ENCODE measurements at places on chromosomes 3 and 15.

- no peak for DNase-seq
Observed at GRCh38 chr3:179276743-179277142, 25.8 kb upstream of the KCNMB3 start.

DNA sequence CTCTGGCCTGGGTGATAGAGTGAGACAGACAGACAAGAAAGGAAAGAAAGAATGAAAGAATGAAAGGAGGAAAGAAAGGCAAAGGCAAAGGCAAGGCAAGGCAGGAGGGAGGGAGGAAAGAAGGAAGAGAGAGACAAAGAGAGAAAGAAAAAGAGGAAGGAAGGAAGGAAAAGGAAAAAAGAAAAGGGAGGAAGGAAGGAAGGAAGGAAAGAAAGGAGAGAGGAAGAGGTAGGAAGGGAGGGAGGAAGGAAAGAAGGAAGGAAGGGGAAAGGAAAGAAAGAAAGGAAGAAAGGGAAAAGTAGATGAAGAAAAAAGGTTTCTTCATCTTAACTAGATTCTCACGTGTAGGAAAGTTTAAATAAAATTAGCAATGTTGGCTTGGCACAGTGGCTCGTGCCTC, 142.2 kb downstream of the GREM1 start:
- DNase-seq: no peak

DNA sequence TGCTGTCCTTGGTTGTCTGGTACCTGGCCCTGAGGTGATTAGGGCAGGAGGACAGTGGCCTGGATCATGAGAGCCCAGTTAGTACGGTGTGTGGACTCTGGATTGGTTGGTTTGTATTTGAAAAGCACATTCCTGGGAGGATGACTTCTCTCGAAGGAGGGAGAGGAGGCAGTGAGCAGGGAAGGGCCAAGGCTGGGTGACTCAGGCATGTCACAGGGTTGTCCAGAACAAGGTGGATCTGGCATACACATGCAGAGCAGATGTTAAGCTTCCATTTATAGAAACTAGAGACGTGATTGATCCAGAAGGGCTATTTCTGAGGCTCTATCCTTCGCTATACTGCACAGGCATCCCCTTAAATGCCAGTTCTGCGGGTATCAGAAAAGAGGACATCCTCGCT, 34.4 kb downstream of the FAM240A start:
- no peak for DNase-seq

GRCh38 chr3:195066441-195066841, 204.5 kb downstream of the XXYLT1 start:
- no peak for DNase-seq

GRCh38 chr3:197787412-197787811, 3.6 kb upstream of the LRCH3 start:
- no peak for DNase-seq

- no peak for DNase-seq
Observed at GRCh38 chr3:134628884-134629283, 21.9 kb downstream of the KY start.

DNA sequence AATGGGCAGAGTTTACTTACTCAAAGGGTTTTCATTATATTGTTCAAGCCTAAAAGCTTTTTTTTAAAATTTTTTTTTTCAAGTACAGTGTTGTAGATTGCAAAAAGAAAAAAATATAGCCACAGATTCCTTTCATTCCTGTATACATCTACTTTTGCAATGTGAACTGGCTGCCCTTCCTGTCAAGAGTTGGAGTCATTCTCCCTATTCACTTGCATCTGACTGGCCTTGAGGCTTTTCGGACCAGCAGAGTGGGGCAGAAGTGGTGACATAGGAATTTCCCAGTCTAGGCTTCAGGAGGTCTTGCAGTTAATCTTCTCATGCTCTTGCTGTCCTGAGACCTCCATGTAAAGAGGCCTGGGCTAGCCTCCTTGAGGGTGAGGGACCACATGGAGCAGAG, 218.3 kb upstream of the CFAP20DC start:
- DNase-seq: no peak

GRCh38 chr15:81558056-81558455, 184.0 kb upstream of the TMC3 start:
- DNase-seq: no peak

DNA sequence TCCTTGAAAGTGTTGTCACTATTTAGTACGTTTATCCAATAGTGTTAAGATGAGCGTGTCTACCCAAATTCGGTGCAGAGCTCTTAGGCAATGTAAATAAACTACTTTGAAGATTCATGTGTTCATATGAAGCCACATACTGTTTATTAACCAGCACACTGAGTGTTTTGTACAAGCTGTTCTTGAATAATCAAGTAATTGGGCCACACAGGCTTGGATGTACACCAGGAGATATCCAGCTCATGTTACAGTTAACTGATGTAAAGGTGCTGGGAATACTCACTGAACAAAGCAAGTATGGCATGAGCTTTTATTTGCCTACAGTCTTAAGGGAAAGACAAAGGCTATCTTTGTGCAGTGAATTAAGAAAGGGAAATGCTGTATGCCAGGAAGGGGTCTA, 632 bp upstream of the DHX36 start:
- no peak for DNase-seq

DNA sequence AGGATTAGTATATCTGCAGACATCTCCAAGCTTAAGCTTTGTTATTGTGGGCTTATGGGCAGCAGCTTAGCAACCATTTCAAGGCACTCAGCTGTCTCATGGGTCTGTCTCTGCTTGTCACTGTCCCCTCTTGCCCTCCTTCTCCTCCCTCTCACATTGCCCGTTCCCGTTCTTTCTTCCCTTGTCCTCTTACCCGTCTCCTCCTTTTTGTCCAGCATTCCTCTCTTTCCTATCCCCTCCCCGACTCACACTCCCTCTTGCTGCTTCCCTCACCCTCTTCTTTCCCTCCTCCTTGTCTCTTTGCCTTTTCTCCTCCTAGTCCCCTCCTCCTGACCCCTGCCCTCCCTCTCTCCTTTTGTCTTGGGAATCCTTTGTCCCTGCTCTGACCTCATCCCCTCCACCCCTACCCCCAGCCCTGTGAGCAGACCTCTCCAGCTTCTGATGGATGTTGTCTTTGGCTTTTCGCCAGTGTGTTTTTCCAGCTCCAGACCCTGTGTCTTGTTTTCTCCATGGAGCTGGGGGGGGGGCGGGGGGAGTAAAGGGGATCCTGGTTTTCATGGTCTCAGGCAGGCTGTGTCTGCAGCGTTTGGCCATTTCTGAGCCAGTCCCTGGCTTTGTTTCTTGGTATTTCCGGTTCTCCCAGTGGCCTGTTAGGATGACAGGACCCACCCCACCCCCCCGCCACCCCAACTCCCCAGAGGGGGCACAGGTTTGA, 47.9 kb upstream of the TRAK1 start:
- DNase-seq: no peak

- no peak for DNase-seq
Observed at GRCh38 chr3:55802816-55803215, 315.7 kb upstream of the WNT5A start.

DNA sequence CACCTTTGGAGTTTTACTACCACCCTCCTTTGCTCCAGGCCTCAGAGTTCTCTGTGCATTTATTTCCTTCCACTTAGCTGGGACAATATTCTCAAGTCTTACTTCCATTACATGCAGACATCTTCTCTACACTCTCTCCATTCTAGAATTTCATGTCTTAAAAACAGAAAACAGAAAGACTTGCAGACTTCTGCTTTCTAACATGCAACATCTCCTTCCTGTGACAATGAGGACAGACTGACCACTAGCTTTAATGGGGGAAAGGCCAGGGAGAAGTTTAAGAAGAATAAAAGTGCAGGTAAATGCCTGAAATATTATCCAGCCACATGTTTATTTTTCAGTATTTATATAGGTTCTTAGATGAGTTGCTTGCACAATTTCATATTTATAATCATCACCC, 17.1 kb upstream of the CSTA start:
- DNase-seq: no peak

DNA sequence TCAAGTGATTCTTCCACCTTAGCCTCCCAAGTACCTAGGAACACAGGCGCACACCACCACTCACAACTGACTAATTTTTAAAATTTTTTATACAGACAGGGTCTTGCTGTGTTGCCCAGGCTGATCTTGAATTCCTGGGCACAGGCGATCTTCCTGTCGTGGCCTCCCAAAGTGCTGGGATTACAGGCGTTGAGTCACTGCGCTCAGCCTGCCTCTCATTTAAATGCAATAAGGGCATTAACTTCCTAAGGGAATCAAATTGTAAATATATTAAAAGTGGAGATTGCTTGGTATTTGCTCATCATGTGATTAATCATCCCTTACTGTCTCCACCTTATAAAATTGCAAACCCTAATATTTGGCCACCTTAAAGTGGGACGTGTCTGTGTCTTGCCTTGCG, 65.2 kb downstream of the PGPEP1L start:
- no peak for DNase-seq

GRCh38 chr15:38085114-38085513, 150.7 kb downstream of the TMCO5A start:
- no peak for DNase-seq

DNA sequence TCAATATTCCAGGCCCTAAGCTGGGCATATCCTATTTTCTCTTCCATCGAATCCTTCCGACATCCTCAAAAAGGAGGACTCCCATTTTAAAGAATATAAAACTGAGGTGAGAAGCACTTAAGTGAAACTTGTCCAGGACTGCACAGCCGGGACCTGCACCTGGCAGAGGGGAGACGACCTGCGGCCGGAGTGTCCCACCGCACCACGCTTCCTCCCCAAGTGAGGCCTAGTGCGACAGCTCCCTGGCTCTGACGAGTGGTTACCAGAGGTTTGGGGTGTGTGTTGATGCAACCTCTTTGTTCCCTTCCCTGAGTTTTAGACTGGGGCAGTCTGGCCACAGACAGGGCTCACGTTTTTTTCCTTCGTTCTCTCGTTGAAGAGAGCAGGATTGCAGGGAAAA, 24.9 kb upstream of the ATP2B2 start:
- no peak for DNase-seq

GRCh38 chr3:115100806-115101205, 46.3 kb downstream of the ZBTB20 start:
- no peak for DNase-seq

DNA sequence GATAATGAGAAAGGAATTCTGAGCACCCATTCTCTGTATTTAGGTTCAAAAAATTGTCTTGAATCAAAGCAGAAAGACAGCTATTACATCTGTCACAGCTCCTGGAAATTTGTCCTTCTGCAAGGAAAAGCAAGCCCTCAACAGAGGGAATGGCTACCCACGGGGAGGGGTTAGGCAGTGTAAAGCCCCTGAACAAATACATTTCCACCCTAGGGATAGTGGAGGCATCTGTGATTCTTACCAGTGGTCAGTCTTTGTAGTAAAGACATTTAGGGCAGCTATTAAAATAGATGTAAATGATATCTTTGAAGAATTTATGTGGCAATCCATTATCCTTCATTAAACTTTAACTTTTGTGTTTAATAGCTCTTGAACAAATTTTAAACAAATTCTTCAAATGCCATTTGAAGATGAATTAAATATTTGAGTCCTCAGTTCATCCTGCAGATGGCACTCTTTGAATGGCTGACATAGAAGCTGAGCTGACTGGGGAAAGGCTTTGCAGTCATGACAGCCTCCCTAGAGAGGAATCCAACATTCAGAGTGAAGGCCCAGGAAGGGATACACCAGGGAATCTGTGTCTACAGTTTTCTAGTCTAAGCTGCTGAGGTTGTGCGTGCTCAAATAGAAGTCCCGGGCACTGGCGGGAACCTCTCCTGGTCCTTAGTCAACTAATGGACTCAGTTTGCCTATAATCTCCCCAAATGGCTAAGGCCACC, 359.7 kb upstream of the ROPN1 start:
- no peak for DNase-seq

GRCh38 chr15:58573270-58573669, 141.5 kb downstream of the LIPC start:
- DNase-seq: no peak

DNA sequence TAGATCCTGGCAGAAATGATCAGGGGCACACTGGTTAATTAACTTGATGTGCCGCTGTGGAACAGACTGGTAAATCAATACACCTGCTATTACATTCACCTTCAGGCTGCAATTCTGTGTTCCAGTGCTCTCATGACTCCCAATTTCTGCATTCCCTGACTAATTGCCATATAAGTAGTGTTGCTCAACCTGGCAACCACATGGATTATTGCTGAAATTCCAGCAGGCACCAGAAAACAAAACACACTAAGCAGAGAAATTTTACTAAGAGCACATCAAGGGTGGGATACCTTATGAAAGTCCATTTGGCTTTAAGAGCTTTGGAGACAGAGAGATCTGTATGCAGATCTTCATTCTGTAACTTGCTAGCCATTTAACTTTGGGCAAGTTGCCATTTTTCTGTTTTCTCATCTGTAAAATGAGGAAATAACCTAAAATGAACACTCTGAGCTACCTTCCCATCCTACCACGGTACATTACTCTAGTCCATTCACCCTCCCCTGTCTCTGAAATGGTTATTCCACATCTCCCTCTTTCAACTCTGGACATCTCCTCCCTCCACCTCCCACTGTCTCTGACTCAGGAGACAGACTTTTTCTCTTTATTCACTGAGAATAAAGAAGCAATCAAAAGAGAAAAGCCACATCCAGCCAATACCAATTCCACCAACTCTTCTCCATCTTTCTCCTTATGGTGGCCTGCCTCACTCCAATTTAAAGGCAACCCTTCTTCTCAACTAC, 54.6 kb downstream of the STAC start:
- DNase-seq: no peak

DNA sequence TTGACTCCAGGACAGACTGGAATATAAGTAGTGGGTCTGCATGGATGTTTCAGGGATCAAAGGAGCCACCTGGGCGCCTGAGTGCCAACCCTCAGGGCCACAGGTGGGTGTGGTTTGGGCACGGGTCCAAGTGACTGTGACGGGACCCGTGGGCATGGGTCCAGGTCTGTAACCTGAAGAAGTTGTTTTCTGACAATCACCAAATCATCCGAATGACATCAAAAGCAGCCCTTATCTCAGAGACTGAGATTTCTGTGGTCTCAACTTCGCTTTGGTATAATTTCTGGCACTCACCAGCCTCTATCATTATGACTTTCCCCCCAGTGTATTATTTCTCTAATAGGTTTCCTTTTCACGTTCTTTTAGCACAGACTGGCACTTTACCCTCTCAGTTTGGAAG, 24.4 kb downstream of the RLBP1 start:
- DNase-seq: no peak

GRCh38 chr3:57025237-57025636, 35.2 kb upstream of the SPATA12 start:
- DNase-seq: no peak

All from stimulated activated CD4-positive, alpha-beta T cell treated with anti-CD3 and anti-CD28 coated beads, Interleukin-1b, Interleukin-23, amount 100 ng/mL, for 1 hour (primary cell).